Foreskin fibroblast (primary cell): ENCODE measurements at places on chromosomes 3 and 15.

DNA sequence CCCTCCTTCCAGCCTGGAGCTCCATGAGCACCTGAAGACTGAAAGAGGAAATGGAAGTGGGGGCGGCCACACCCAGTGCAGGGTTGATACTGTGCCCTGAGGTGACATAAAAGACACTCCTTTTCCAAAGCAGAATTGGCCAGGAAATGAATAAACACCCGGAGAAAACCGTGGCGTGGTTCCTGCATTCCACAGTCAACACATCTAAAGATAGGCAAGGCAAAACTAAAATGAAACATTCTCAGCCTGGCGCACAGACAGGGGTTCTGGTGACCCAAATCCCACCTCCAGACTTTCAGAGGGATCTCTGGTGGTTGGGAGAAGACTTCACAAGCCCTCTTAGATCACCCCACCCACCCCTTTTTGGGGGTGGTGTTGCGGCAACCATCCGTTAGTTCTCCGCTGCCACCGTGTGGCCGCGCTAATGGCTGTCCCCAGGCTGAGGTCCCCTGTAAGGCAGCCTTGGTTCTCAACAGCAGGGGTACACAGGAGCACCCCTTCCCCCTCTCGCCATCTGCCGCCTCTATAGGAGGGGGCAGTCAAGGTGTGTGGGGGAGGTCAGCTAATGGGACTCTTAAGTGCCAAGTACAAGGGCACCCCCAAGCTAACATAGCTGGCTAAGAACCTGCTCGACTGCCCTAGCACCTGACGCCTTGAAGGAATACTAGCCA, 2.5 kb upstream of the MST1R start:
- peak; percentile 78 for DNase-seq

- DNase-seq = no peak
These were observed 79.3 kb downstream of the TNIK start for GRCh38 chr3:171380711-171381425.

GRCh38 chr15:43941555-43941954, 114.8 kb downstream of the WDR76 start:
- no peak for DNase-seq

DNA sequence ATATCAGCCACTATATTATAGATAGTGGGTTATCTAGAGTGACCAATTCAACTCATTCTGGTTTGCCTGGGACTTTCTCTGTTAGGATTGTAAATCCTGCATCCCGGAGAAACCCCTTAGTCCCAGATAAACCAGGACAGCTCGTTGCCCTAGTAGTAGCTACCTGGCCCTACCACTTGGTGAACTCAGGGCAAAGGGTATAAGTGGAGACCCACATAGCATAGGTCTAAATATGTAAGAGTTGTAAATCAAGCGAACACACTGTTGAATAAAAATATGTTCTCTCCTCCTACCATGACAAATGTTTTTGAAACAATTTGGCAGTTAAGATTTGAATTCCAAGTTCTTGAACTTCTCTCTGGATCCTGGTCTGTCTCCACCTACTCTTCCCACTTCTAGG, 15.7 kb upstream of the LMCD1 start:
- no peak for DNase-seq

- DNase-seq = no peak
These were observed 131.1 kb upstream of the BFSP2 start for GRCh38 chr3:133268726-133269134.

GRCh38 chr15:80153900-80154299, 1.1 kb downstream of the FAH start:
- peak; percentile 72 for DNase-seq

GRCh38 chr3:57165641-57166040, 488 bp upstream of the IL17RD start:
- no peak for DNase-seq

- peak; percentile 89 for DNase-seq
These were observed 90.2 kb downstream of the ARNT2 start for GRCh38 chr15:80494351-80494751.

- DNase-seq = no peak
These were observed 75.9 kb upstream of the FGF12 start for GRCh38 chr3:192802957-192803899.

- DNase-seq = no peak
These were observed 27.9 kb downstream of the PLCL2 start for GRCh38 chr3:16912400-16913263.

- DNase-seq = peak; percentile 62
These were observed 7.4 kb upstream of the FGF7 start for GRCh38 chr15:49415638-49416037.

- no peak for DNase-seq
These were observed 80.9 kb downstream of the NECTIN3 start for GRCh38 chr3:111152496-111152895.

DNA sequence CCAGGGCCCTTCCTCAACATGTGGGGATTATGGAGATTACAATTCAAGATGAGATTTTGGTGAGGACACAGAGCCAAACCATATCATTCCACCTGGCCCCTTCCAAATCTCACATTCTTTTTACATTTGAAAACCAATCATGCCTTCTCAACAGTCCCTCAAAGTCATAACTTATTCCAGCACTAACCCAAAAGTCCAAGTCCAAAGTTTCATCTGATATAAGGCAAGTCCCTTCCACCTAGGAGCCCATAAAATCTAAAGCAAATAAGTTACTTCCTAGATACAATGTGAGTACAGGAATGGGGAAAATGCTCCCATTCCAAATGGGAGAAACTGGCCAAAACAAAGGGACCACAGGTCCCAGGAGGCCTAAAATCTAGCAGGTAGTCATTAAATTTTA, 309.5 kb upstream of the SLITRK3 start:
- DNase-seq = no peak

- no peak for DNase-seq
These were observed 11.6 kb downstream of the ETV5 start for GRCh38 chr3:186097317-186097662.

GRCh38 chr15:99130314-99130713, 25.4 kb downstream of the SYNM start:
- DNase-seq = no peak

GRCh38 chr15:51770902-51771301, 19.5 kb downstream of the TMOD2 start:
- DNase-seq = no peak

DNA sequence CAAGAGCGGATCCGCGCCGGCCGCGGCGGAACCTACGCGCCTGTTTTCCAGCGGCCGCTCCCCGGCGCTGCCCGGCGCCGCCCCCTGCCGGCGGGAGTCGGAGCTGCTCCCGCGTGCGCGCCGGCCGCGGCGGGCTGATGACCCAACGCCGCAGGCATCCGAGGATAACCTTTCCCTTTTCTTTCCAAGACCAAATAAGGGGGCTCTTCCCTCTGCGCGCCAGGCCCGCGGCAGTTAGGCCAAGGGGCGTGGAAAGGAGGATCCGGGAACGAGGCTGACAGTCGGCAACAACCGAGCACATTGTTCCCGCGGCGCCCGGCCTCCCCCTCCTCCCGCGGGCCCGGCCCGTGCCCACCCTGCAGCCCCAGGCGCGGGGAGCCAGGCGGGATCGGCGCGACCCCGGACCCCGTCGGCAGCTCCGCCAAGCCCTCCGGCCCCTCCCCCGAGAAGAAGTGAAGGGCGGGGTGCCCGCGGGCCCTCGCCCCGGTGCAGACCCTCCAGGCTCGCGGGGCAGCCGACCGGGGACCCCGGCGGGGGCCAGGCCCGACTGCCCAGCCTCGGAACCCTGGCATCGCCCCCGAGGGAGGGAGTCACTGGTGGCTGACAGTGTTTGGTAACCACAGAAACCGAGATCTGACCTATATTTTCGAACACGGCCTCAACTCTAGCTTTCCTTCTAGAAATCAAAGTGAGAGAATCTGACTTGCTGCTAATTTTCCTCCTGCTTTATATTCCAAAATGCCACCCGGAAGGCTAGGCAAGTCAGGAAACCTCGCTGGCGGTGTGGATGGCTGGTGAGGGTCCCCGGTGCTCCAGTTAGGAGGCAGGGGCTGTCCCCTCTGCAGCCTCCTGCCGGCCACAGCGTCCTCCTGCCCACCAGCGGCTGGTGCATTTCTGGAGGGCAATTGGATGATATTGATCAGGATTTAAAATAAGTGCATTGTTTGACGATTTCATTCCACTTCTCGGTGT, 45.6 kb upstream of the SYNM start:
- peak; percentile 90 for DNase-seq

DNA sequence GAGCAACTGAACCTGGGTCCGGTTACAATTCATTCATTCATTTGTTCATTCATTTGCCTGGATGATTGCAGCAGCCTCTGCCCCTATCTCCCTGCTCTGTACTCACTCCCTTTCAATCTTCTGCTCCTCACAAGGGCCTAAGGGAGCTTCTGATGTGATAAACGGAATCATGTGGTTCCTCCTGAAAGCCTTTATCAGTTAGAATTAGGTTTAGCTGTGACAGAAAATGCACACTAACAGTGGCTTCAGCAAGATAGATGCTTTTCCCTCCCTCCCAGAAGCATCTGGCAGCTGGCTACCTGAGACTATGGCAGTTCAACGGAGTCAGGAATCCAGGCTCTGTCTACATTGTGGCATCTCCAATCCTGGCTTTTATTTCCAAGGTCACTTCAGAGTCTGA, 196.0 kb downstream of the ADAMTS9 start:
- DNase-seq = no peak

GRCh38 chr15:57032338-57032737, 113.9 kb downstream of the TCF12 start:
- no peak for DNase-seq

DNA sequence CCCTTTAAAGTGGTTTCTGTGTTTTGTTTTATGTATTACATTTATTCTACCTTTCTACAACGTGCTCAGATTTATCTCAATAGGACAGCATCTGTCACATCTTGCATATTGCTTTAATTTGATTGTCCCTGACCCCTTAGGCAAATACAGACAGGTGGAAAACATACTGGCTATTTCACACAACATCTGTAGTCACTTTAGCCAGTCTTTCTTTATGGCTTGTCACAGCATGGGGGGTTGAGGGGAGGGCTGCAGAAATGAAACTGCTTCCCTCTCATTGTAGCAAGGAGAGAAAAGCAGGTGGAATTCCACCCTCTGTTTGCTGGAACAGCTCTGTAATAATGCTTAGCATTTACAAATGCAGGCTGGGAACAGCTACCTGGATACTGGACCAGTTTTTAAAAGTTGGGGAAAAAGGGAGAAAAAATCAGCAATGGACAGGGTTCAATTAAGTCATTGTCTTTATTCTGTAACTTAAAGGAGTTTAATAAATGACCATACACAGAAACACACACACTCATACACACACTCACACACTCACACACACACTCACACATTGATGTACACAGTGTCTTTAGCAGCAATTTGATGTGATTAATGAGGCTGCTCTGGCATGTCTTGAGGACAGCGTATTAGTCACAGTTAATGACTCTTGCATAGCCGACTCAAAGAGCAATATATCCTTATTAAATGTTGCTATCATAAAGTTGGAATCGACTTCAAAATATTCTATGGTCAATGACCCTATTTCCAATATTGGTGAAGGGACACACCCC, 283.7 kb upstream of the GBE1 start:
- no peak for DNase-seq

DNA sequence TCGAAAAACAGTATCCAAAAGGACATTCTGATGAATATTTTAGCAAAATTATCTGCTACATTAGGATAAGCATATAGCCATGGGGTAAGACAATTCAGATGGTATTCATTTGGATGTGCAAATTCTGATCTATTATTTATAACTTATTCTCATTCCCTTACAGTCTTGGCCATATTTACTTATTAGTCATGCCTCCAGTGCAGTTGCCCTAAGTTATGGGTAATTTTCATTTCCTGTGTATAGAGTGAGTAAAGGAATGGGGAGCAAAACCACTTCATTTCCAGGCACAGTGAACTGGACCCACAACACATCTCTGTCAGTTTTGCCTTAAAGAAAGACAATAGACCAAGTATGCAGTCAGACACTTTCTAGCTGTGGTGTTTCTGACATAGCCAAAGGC, 134.3 kb downstream of the POLQ start:
- DNase-seq = peak; percentile 38

DNA sequence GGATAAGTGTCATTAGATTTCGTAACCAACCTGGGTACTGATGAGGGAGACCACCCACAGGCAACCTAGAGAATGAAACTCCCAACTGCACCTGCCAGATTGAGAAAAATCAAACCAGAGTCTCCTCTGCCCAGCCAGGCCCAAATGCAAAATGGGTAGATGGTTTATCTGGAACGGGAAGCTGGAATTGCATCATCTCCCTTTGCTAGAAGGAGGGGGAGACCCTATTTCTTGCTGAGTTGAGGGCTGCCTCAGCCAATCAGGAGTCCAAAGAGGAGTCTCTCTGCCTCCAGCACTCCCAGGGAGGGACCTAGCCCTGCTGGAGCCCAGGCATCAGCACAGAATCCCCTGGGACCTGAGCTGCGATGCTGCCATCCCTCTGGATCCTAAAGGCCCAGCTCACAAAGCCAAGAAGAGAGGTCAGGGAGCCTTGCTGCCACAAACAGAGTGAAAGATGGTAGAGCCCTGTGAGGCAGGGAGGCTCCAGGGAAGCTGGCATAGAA, 8.1 kb downstream of the RMDN3 start:
- no peak for DNase-seq
